ENCODE measurements at places on chromosomes 7 and 10.

DNA sequence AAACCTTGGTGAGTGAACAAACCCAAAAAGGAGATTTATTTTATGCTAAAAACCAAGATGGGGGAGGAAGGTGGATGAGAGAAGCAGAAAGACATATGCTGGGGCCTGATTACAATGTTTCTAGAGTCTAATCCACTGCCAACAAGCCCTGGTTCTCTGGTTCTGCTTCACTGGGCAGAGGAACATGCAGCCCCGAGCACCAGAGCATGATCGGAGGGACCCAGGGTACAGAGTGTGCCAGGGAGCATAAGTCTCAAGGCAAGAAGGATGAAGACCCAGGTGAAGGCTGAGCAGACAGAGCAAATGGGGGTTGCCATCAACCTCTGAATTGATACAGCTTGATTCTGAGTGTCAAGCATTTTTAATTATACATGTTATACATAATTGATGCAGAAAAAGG lies 30.7 kb downstream of the SLC16A12 start:
- no peak for DNase-seq

DNA sequence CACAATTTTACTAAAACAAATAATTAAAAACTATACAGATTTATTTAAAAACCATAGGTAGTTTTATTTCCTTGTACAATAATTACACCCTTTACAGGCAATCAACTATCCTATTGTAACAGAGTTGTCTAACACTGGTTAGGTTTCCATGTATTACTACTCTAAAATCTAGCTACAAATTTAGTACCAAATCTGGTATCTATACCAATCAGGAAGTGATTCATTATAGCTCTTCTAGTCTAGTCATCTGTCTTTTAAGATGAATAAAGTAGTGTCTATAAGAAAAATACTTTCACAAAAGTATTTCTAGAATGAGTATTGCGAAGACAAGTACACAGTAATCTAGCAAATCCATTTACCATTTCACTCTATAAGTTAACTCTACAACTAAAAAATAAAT lies 16.9 kb downstream of the ZNF800 start:
- no peak for DNase-seq

- peak; percentile 18 for DNase-seq
Observed at GRCh38 chr7:95811846-95812445, 39.6 kb downstream of the DYNC1I1 start.

DNA sequence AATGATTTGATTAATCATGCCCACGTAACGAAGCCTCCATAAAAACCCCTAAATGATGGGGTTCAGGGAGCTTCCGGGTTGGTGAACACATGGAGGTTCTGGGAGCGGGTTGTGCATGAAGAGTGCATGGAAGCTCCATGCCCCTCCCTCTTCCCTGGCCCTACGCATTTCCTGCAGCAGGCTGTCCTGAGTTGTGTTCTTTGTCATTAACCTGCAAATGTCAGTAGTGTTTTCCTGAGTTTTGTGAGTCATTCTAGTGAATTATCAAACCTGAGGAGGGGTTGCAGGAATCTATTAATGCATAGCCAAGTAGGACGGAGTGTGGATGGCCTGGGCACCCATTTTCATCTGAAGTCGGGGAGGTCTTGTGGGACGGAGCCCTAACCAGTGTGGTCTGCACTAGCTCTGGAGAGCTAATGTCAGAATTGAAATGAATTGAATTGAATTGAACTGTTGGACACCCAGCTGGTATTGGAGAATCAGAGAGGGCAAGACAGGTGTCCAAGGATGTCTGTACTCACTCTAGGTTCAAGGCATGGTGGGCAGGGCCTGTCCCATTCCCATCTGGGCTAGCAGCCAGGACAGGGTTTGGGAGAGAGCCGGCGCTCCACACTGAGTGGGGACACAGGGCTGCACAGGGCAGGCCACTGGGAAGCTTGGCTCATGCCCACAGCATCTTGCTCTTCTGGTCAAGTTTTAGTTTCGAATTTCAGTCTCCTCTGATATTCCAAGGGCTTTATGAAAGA lies 22.3 kb upstream of the ARHGAP22 start:
- no peak for DNase-seq

DNA sequence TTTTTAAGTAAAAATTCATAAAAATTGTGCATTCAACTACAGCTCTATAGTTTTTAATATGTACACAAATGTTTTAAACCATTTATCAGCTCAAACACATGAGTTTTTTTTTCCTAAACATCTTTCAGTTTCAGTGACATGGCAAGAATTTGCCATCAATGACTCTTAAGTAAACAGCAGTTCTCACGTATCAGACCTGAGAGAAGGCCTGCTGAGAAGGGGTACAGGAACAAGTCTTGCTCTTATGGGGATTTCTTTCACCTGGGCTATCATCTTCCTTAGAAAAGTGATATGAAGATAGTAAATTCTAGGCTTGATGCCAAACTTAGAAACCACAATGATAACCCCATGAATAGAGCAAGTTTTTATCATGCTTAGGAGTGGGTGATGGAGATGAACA lies 467.8 kb downstream of the ARL4A start:
- no peak for DNase-seq

GRCh38 chr10:90480466-90480865 lies 377.4 kb downstream of the HTR7 start:
- no peak for DNase-seq

DNA sequence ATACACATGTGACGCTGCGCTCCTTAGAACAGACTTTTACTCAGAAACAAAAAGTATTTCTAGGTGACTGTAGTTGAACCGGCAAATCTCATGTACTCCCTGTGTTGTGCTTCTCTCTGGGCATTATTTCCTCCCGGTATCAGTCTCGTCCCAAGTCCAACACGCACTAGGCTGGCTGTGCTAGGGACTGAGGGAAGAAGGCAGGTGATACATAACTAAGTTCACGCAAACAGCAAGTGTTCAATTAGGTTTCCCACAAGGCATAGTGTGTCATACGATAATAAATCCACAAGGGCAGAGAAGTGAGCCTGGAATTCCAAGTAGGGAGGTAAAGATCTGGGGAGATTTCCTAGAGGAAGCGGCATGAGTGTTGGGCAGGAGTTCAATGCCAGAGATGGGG lies 20.4 kb downstream of the FAM53B start:
- no peak for DNase-seq

DNA sequence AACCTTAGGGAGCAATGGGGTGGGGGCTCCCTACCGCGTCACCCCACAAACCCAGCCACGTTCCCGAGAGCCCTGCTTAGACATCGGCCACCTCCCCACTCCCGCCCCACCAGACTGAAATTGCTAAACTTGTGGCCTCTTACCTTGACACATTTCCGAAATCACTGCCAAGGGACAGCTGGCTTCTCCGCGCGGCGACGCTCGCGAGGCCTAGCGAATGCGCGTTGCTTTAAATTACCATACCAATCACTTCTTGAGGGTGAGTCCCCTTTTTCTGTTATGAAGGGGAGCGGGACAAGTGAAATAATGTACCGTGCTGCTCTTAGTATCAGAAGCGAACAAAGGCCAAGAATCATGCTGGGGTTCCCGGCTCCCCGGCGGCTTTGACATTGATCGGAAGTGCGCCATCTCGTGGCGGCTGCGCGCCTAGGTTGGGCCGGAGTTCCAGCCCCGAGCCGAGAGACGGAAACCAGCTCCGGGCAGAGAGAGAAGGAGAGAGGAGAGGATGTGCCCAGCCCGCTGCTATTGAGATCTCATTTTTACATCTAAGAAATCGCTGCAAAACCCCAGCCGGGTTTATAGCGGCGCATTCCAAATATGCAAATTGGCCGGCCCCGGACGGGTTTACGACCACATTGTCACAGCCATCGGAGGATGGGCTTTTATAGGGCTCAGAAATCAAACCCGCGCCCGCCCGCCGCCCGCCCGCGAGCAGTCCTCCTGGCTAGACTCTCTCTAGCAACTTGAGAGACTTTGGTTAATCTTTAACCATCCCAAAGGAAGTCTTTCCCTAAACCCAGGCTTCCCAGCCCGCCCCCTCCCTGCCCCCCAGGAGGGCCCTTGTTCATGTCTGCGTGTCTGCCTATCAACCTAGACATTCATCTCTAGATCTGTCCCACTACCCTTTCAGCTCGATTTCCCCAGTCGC lies 5.3 kb downstream of the HOXA11 start:
- DNase-seq = peak; percentile 80

DNA sequence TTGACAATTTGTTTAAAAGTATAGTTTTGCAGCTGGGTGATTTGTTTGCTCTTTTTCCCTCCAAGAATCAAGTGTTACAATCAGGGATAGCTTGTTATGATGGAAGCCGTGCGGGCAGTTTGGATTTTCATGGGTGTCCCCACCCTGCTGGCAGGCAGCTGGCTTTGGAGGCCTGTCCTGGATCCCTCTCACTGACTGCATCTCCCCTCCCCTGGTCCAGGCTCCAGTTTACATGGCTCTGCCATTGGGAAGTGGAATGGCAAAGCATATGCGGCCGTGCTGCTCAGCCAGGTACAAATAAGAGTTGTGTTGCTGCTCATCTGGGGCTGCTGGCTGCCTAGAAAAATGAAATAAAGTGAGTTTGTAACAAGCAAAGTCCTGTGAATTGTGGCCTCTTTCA lies 76.0 kb downstream of the CXCL12 start:
- no peak for DNase-seq

GRCh38 chr10:101207026-101207425 lies 22.2 kb downstream of the LBX1 start:
- no peak for DNase-seq

DNA sequence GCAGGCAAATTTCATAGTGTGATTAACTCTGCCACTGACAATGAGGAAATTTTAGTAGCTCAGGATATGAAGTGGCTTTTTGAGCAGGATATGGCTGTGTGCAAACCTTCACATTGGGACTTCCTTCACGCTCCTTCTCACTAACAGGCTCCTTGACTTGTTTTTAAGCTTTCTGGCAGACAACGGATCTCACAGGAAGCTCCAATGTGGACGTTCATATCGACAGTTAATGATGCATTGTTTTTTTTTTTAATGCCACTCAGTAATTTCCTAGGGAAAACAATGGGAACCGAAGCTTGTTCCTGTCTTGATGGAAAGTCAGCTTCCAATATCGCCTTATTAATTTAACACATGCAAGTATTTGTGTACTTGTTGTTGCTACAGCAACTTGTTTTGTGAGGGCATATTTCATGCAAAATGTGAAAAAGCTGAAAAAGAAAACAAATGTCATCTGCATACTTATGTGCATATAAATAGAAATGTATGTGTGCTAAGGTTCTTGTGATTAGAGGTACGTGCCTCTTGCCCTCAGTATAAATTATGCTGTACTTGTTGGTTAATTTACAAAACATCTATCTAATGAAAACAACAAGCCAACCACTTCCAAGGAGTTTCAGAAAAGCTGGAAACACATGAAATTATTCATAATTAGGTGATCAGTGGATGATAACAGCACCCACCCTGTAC lies 84.7 kb downstream of the NRP1 start:
- DNase-seq = no peak

- DNase-seq = no peak
Observed at GRCh38 chr7:101273206-101273605, 28.3 kb upstream of the FIS1 start.
